ENCODE measurements at places on chromosomes 2 and 18.

- DNase-seq: no peak
These were observed 169.6 kb upstream of the BOD1L2 start for GRCh38 chr18:56977309-56977708.

DNA sequence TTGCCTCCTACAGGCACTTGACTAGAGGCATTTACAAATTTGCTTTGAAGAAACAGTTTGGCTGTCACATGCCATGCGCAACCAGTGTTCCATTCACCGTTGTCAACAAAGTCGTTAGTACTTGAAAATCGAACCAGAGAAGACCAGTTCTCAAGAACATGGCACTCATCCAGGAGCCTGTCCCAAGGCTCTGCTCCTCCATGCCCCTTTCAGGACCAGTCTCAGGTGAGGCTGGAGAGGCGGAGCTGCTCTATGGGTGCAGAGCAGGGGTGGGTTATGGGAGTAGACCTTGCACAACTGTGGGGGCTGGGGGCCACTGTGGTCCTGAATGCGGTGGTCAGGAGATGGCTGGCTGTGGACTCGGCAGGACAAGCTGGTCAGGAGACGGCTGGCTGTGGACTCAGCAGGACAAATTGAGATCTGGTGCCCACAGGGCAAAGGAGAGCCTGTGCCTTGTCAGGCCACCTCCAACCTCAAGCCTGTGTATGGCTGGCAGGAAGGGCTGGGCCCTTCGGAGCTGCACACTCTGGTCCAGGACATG is 12.3 kb upstream of the ATP9B start:
- DNase-seq: no peak

- DNase-seq: no peak
These were observed 51.5 kb upstream of the CNGA3 start for GRCh38 chr2:98294711-98295110.

DNA sequence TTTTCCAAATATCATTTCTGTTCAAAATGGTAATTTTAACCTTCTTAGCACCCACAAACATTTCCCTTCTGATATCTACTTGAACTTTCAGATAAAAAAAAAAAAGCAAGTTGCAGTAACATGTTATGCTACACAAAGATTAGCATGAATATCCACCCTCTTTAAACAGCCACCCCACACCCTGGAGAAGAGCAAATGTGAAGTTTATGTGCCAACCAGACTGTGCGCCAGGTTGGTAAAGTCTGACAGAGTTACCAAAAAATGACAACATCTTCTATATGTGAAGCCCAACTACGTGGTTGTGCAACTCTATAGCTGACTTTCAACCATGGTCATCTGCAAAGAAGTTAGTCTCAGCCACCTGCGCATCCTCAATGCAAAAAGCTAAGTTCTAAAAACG is 62.6 kb downstream of the BCL11A start:
- DNase-seq: no peak

DNA sequence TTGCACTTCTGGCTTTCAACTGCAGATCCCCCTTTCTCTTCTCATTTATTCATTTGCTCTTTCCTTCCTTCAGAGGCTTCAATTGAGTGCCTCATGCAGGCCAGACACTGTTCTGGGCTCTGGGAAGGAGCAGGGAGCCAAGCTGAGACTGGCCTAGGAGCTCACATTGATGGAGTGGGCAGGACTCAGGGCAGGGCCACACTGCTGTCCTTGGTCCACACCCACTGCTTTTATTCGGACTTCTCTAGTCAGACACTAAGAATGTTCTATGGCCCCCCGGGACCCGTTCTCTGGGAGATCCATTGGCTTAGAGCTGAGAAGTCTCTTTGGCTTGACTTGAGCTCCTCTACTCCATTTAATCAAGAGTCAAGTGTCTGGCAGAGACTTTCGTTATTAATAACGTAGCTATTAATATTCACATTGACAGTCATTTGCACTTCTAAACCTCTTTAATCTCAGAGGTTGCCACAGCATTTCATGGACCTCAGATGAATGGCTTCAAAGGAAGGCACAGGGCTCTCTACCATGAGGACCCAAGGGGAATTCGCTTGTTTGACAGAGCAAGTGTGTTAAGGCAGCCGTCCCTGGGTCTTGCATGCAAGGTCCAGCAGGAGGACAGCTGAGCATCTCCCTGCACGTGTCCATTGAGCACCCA is 20.1 kb downstream of the SH3RF3 start:
- no peak for DNase-seq

- DNase-seq: no peak
These were observed 167.3 kb upstream of the NOSTRIN start for GRCh38 chr2:168635065-168635577.

GRCh38 chr2:59066787-59067399 is 825.8 kb upstream of the FANCL start:
- DNase-seq: no peak

DNA sequence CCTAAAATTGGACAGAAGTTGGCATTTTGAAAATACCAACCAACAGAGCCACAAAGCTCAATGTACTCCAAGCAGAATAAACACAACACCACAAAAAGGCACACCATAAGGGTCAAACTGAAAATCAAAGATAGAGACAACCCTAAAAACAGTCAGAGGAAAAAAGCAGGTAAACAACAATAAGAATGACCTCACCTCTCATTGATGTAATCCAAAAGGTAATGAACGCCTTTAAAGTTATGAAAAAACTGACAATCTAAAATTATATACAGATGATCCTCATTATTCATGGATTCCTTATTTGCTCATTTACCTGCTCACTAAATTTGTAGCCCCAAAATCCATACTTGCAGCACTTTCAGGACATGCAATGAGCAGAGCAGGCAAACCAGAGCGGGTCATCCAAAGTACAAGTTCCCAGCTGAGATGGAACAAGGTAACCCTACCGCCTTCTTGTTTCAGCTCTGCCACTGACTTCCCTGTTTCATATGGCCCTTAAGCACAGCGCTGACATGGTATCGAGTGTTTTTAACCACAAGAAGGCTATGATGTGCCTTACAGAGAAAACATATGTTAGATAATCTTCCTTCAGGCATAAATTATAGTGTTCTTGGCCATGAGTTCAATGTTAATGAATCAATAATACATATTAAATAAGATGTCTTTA is 17.0 kb downstream of the RTN4 start:
- DNase-seq: no peak

GRCh38 chr18:22098563-22098989 is 70.8 kb upstream of the GATA6 start:
- no peak for DNase-seq

DNA sequence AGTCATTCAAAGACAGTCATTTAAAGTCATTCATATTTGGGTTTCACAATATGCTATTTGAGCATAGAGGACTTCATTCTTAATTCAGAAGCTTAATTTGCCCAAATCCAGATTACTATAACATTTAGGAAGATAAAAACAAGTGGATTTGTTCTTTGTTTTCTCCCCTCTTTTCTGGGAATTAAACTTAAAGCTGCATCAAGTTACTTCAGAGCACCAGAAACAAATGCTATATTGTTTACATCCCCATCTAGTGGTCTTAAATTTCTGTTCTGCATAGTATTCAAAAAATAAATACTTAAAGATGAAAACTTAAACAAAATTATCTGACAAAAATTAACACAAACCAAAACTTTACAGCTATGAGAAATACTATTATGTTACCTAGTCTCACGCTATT is 34.7 kb upstream of the MARCHF7 start:
- DNase-seq: no peak

- DNase-seq: no peak
These were observed 59.7 kb downstream of the MYO3B start for GRCh38 chr2:170237572-170238120.

GRCh38 chr2:150883613-150883895 is 378.1 kb downstream of the RBM43 start:
- DNase-seq: no peak

DNA sequence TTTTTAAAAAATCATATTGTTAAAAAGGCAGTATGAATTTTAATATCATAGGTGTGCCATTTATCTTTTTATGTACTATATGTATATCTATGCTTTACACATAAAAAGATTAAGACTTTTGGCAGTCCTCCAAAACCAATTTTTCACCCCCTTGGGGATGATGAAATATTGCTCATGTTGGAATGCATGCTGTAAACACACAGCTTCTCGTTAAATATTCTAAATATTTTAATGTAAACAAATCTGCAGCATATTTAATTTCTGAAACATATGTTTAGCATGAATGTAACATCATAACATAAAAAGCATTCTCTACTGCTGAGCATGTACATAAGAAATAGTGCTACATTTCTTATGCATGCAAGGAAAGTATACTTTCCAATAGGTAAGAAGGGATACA is 484.3 kb upstream of the LRATD1 start:
- no peak for DNase-seq

- DNase-seq: no peak
These were observed 11.9 kb downstream of the TNS1 start for GRCh38 chr2:217990791-217991465.

DNA sequence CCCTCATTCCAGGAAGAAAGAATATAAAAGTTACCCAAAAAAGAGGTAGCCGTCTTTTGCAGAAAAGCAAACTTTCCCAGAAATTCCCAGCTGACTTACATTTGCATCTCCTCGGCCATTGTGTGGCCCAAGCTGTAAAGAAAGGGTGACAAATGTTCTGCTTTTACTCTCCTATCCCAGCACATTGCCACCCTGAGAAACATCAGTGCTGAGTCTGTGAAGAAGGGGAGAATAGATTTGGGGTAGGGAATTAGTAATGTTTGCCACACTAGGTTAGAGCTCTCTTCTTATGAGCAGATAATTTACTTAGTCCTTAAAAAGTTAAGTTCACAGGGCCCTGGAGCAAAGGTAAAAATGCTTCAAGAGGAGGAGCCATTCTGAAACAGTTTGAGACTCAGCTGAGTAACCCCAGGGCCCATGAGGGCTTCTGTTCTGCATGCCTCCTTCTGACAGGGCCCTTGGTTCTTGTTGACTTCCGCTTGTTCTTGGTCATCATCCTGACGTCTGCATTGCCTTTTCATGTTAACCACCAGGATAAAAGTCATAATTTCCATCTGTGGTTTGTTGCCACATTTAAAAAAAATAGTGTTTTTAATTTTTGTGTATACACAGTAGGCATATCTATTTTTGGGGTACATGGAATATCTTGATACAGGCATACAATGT is 550.7 kb downstream of the RNF144A start:
- no peak for DNase-seq

- DNase-seq: no peak
These were observed 8.9 kb downstream of the SLC9A4 start for GRCh38 chr2:102481931-102482330.

- DNase-seq: no peak
These were observed 165.4 kb downstream of the RBM43 start for GRCh38 chr2:151096235-151096634.

- no peak for DNase-seq
These were observed 43.4 kb downstream of the MRO start for GRCh38 chr18:50776383-50776782.
